Breast epithelium (tissue), 4 donors: ENCODE measurements at places on chromosomes 2 and 18.
A peak's percentile ranks its signal among the peaks of the same experiment; 100 is the strongest.

DNA sequence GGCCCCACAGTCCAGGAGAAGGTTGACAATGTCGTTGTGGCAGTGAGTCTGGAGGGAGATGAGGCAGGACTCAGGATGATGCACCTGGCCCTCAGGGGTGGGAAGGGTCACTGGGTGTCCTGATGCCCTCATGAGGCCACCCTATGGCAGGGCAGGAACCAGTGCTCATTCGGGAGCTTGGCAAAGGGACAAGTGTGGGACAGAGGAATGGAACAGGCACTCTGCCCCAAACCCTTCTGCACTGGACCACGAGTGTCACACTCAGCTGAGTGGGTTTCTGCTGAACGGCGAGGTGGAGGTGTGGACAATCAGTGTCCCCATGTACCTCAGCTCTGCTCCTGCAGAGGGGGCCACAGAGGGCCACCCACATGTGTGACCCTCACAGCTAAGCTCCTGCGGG, 32.0 kb downstream of the ANKMY1 start:
- no peak overlapping the region for H3K27ac ChIP-seq
- H3K4me1 ChIP-seq = no peaks in the 10 kb centered on the region
- no peak overlapping the region for H3K4me3 ChIP-seq
- peaks cover 8% of the 10 kb centered on the region for H3K36me3 ChIP-seq
- DNase-seq = peak; percentile 25
- H3K27me3 ChIP-seq = no peaks in the 10 kb centered on the region

DNA sequence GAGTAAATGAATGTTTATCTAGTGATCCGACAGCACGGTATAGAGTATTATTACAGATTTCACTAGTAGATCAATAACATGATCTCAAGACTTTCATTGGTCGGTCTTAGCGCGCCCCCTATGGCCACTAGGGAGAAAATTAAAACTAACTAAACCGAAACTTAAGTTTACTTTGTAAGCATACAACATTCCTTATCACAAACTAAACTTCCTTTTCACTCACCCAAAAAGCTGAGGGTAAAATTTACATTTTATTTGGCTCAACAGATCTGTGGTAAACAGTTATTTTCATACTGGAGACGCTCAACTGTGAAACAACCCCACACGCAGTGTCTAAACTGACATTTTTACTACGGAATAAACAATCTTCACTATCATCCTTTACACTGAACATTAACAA, 215.6 kb upstream of the MAP2 start:
- H3K36me3 ChIP-seq = no peaks in the 10 kb centered on the region
- DNase-seq = no peak
- no peak overlapping the region for H3K27ac ChIP-seq
- no peaks in the 10 kb centered on the region for H3K27me3 ChIP-seq
- H3K4me3 ChIP-seq = peak overlapping the region; percentile 22

DNA sequence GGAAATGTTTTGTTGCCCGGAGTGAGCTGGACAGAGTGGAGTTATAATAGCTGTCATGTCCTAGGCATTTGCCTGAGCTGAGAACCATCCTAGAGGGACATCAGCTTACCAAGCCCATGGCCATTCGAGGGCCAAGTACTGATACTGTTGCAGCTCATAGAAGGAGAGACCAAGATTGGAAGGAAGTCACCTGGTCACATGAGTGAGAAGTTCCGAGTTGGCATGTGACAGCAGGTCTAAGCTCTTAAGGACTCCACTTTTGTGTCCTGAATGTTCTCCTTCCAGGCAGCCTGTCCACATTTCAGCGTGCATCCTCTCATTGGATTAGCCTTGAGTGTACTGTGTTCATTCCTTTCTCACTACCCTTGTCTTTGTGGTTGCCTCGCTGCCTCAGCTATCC, 4.4 kb downstream of the FHOD3 start:
- no peaks in the 10 kb centered on the region for H3K27me3 ChIP-seq
- DNase-seq = no peak
- no peaks in the 10 kb centered on the region for H3K4me1 ChIP-seq
- H3K36me3 ChIP-seq = no peaks in the 10 kb centered on the region
- H3K27ac ChIP-seq = no peak overlapping the region

- H3K36me3 ChIP-seq = no peaks in the 10 kb centered on the region
- no peak for DNase-seq
- no peaks in the 10 kb centered on the region for H3K4me1 ChIP-seq
- no peak overlapping the region for H3K27ac ChIP-seq
- no peak overlapping the region for H3K4me3 ChIP-seq
These were observed 44.5 kb downstream of the LRATD1 start for GRCh38 chr2:14677039-14677438.

DNA sequence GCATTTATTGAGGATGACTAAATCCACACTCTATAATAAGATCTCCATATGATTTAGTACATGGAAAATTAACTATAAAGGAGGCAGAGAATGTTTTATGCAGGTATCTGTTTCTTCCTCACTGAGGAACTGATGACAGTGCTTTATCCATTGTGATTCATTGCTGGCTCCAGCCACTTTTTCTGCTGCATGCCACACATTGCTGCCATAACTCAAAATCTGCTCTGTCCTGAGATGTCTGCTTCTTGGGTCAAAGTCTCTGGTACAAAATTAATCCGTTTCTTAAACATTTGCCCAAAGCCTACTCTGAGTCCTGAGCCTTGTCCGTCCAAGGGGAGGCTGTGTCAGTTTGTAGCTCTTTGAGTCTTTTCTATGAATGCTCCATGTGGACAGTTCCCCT, 15.5 kb upstream of the ARHGAP28 start:
- no peak overlapping the region for H3K4me3 ChIP-seq
- H3K4me1 ChIP-seq = no peaks in the 10 kb centered on the region
- H3K36me3 ChIP-seq = no peaks in the 10 kb centered on the region
- H3K27me3 ChIP-seq = no peaks in the 10 kb centered on the region
- no peak overlapping the region for H3K27ac ChIP-seq
